CD4-positive, alpha-beta T cell treated with Interleukin-15 for 4 hours (primary cell): ENCODE measurements at places on chromosomes 5 and 9.

- DNase-seq: no peak
Observed at GRCh38 chr5:156942064-156942463, 21.0 kb downstream of the TIMD4 start.

DNA sequence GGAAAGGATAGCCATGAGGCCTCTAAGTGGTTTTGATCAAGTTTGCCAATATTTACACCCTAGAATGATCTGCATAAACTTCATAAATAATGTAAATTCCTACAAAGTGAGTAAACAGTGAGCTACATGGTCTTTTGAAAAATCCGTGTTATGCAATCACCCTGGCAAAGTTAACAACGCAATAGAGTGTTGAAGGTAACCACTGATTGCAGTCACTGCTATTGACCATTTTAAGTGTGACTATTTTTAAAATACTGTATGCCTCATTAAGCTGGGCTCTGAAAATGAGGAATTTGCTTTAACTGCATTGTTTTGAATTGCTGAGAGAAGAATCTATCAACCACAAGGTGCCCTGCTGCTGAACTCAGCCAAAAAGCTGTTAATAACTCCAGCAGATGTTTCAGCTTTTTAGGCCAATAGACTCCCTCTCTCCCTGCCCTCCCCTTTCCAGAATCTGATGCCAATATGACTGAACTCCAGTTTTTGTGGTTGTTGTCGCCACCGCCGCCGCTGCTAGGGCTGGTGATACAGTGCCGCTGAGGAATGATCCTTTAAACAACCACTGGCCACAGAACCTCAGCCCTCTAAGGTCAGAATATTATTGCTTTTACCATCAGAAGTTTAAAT lies 35.3 kb upstream of the SMARCA2 start:
- no peak for DNase-seq

- DNase-seq: no peak
Observed at GRCh38 chr9:8622871-8623270, 823.3 kb upstream of the DMAC1 start.

DNA sequence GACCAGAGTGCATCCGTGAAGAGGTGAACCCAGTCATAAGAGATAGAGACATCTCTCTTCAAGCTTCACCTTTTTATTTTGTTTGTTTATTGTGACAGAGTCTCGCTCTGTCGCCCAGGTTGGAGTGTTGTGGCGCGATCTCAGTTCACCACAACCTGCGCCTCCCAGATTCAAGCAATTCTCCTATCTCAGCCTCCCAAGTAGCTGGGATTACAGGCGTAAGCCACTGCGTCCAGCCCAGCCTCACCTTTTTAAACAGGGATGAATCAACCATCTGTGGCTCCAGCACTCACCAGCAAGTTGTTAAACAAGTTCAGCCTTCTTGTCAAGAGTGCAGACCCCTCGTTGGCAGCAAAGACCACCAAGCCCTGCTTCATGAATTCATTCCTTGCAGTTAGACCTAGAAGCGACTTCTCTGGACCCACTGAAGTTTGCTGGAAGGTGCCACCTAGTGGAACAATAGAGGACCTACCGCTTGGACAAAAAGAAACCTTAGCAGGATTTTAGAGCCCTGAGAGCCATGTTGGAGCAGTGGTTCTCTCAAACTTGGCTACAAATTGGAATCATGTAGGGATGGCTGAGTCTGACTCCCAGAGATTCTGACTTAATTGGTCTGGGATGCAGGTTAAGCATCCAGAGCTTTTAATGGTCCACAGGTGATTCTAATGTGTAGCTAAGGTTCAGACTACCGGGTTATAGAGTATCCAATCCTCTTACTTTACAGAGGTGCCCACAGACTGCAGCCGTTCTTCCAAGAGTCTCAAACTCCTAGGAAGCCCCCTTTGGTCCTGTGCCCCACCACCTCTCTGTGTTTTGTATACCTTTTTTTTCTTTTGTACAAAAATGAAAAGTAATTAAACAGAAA lies 10.5 kb upstream of the GALNT10 start:
- DNase-seq: peak; percentile 66

- DNase-seq: no peak
Observed at GRCh38 chr5:66234241-66234640, 90.1 kb downstream of the SREK1 start.

DNA sequence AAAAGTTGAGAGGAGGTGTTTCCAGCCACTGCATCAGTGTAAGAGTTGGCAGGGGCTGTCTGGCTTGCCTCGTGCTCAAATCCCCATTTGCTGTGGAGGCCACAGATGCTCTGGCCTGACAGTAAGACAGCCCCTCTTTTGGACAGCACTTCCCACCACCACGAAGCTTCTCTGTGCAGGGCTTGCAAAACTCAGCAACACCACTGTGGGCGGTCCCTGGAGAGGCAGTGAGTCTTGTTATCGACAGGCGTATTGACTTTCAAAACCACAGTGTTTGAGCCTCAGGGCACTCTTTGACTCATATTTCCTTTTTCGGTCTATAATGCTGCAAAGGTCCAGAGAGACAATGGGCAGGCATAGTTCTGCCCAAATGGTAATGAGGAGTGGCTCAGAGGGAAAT lies 539.5 kb downstream of the EBF1 start:
- DNase-seq: no peak

- no peak for DNase-seq
Observed at GRCh38 chr5:141477815-141478214, 2.0 kb downstream of the PCDHGC3 start.

DNA sequence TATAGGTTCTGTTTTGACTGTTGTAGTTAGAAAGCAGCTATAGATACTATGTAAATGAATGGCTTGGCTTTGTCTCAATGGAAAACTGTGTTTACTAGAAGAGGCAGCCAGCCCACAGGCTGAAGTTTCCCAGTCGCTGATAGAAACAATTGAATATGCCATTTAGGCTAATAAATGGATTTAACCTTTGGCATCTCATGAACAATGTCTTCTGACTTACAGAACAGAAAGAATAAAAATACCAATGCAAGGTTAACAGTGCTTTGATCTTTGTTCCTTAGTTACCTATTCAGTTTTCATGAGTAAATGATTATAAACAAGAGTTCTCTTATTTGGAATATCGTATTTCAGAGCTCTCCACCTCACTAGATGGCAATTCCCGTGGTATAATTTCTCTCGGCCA lies 120.6 kb downstream of the PAM start:
- no peak for DNase-seq

GRCh38 chr5:169945831-169946261 lies 34.4 kb downstream of the INSYN2B start:
- DNase-seq: no peak

GRCh38 chr9:69971643-69972449 lies 71.8 kb upstream of the MAMDC2 start:
- peak; percentile 25 for DNase-seq

- DNase-seq: no peak
Observed at GRCh38 chr5:36206913-36207312, 34.8 kb downstream of the NADK2 start.

- DNase-seq: peak; percentile 72
Observed at GRCh38 chr5:96336351-96336985, 96.6 kb downstream of the PCSK1 start.

DNA sequence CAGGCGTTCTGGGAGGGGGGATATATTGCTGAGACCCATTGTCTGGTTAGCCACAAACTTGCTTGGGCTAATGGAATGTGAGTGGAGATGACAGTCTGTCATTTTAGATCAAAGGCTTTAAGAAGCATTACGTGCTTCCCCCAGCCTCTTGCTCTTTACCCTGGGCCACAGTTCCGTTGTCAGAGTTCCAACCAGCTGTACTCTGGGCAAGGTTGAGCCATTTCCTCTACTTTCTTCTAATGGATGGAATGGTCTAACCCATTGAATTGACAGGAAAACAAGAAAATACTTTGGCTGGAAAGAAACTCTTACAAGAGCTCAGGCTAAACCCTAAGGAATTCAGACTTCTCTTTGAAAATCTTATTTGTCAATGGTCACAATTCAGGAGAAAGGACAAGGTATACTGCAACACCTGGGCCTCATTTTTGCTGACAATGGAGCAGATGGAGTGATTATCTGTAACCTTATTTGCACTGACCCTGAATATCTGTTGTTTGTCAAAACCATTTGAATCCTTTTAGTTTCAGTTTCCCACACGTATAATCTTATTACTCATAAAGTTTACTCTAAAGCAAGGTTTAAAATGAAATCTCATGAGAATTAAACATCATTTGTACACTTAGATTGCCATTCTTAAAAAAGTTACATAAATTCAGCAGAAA lies 231.4 kb downstream of the PDE4D start:
- DNase-seq: no peak

DNA sequence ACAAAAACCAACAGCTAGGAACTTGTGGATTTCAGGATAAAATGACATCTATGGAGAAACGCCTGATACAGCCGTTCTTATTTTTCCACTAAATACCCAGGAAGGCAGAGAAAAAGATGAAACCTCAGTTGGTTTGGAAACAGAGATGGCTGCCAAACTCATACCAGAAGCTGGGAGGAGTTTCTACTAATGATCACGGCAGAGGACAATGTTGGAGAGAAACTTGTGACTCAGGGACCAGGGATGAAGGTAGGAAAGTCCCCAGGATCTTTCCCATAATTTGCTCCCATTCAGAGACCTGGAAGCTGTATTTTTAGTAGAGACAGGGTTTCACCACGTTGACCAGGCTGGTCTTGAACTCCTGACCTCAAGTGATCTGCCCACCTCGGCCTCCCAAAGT lies 187.1 kb upstream of the IER5L start:
- DNase-seq: no peak

- no peak for DNase-seq
Observed at GRCh38 chr5:142517840-142518239, 168.1 kb downstream of the FGF1 start.

- DNase-seq: no peak
Observed at GRCh38 chr9:104386425-104387069, 117.5 kb upstream of the OR13F1 start.

GRCh38 chr5:5882706-5883105 lies 460.2 kb downstream of the ICE1 start:
- DNase-seq: no peak

- DNase-seq: no peak
Observed at GRCh38 chr5:176803943-176804498, 6.3 kb upstream of the UNC5A start.

- no peak for DNase-seq
Observed at GRCh38 chr5:169374761-169375160, 73.8 kb upstream of the SLIT3 start.

DNA sequence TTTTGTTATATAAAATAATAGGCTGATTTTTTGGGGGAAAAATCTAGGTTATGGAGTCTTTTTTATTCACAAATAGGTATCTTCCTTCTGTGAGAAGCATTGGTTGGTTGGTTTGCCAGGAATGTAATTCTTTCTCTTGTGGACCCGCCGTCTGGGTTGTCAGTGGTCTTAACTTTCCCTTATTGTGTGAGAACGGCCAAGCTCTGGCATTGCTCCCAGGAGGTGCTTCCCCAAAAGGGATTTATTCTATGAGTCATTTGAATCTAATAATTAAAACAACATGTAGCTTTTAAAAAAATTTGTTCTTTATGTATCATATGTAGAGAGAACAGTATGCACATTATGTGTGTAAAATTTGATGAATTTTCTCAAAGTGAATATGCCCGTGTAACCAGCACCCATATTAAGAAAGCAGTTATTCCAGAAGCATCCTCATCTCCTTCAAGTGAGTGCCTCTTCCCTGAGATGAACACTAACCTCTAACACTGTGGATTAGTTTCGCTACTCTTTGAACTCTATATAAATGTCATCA lies 114.4 kb downstream of the MAST4 start:
- DNase-seq: no peak

- no peak for DNase-seq
Observed at GRCh38 chr5:92777421-92777820, 803.6 kb downstream of the NR2F1-AS1 start.

DNA sequence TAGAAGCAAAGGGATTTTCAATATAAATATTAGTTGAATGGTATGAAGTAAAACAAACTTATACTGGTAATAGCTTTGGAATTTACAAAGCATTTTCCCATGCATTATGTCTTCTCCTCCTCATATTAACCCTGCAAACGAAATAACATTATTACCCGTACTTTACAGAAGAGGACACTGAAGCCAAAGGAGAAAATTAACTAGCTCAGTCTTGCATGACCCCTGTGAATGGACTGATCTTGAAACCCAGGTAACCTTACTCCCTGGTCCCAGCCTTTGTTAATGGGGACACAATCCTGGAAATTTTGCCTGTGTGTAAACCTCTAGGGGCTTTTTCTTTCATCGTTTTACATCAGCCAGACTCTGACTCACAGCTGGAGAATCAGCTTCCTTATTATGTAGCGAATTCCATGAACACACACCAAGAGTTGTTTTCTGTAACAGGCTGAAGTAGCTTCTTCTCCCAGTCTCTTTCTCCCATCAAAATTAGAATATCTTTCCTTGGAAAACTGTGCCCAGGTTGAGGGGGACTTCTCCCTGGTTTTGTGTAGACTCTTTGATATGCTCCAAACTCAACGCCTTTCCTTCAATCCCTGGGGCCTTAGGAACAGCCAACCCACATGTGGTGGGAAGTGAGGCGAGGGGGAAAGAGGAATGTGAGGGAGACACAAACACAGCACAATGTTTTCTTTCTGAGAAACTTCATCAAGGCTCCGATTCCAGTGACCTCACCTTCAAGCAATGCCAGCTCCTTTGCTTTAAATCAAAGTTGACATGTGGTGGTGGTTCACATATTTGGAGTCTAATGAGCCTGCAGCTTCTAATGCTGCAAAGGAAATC lies 480.9 kb upstream of the PAPPA start:
- DNase-seq: no peak

GRCh38 chr5:143498821-143499220 lies 95.3 kb upstream of the NR3C1 start:
- no peak for DNase-seq

GRCh38 chr9:37126214-37126788 lies 5.9 kb downstream of the ZCCHC7 start:
- no peak for DNase-seq

DNA sequence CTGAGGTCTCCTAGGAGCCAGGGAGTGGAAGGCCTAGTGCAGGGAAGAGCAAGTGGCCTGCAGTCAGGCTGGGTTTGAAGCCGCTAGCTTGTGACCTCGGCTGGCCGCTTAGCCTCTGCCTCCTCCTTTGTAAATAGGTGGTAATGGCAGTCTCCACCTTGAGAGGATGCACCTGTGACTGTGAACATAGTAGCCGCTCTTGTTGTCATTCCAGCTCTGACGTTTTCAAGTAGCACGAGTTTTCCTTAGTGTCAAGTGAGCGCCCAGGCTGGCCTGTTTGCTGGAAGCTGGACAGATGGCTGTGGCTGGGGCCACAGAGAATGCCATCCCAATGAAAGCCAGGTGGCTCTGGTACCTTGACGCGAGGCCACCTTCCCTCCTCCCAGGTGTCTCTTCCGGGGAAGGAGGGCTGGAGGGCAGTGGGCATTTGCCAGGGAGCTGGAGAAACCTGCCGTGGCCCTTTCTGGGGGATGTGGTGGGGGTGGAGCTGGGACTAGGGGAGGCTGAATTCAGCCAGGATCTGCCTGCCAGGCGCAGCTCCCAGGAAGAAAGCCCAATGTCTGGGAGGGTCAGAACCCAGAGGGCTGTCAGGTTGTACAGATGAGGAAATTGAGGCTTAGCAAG lies 2.5 kb downstream of the ASS1 start:
- DNase-seq: no peak

- DNase-seq: peak; percentile 35
Observed at GRCh38 chr5:42767491-42768105, 11.0 kb downstream of the CCDC152 start.
